Activated T-cell treated with anti-CD3 and anti-CD28 coated beads for 4 hours (primary cell): ENCODE measurements at places on chromosomes 12 and 14.

- no peak for DNase-seq
Observed at GRCh38 chr12:75260316-75260715, 50.7 kb upstream of the KCNC2 start.

DNA sequence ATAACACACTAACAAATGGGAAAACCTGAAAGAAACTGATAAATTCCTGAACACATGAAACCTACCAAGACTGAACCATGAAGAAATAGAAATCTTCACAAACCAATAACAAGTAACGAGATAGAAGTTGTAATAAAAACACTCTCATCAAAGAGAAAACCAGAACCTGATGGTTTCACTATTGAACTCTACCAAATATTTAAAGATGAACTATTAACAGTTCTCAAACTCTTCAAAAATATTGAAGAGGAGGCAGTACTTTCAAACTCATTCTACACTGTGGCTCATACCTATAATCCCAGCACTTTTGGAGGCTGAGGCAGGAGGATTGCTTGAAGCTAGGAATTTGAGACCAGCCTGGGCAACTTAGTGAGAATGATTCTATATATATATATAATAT is 48.4 kb upstream of the TMTC2 start:
- no peak for DNase-seq

DNA sequence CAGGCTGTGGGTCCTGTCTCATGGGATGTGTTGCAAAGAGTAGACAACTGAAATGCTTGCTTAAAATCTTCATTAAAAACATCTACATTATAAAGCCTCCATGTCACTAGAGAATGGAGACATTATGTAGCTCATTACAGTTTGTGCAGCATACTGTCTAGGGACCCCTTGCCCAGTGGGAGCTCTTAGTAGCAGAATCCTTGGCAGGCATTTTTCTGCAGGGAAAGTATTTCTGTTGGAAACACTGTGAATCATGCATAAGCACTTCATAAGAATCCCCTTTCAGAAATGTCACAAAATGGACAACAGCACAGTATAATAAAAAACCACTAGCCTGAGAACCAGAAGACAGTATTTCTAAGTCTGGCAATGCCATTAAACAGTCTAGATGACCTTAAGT is 174.3 kb downstream of the MGAT4C start:
- DNase-seq: no peak

GRCh38 chr14:38290601-38291188 is 34.8 kb upstream of the CLEC14A start:
- DNase-seq: no peak

GRCh38 chr12:132486168-132486567 is 3.8 kb upstream of the FBRSL1 start:
- DNase-seq: no peak

DNA sequence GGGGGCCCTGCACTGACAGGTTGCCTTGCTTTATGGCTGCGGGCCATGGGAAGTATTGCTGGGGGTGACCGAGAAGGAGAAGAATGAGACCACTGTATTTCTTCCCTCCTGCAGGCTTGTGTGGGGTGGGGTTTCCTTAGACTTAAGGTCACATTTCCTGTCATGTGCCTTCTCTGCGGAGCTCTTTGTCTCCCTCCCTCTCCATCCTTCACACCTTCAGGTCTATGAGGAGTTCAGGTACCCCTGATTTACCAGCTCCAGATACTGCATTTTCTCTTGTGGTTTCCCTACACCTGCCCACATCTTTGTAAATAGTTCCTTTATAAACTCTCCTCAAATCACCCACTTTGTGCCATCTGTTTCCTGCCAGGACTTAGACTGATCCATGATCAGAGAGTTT is 3.6 kb downstream of the FNTB start:
- no peak for DNase-seq

DNA sequence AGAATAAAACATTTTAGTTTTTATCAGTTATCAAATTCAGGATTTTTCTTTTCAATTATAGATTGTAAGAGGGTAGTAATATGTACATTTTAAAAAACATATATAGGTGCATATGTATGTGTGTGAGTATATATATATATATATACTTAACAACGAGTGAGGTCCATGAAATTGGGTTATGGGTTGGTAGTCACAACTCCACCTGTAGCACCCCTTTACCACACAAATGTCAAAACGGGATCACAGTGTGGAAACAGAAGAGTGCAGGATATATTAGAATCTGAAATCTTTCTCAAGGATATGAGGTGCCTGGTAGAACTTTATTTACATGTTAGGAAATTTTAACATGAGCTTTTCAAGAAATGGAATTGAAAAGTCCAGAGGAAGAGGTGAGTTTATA is 31.3 kb downstream of the MIA2 start:
- no peak for DNase-seq

- no peak for DNase-seq
Observed at GRCh38 chr14:82047777-82048470, 514.3 kb upstream of the SEL1L start.

GRCh38 chr14:34035177-34035933 is 84.5 kb upstream of the EGLN3 start:
- DNase-seq: no peak

DNA sequence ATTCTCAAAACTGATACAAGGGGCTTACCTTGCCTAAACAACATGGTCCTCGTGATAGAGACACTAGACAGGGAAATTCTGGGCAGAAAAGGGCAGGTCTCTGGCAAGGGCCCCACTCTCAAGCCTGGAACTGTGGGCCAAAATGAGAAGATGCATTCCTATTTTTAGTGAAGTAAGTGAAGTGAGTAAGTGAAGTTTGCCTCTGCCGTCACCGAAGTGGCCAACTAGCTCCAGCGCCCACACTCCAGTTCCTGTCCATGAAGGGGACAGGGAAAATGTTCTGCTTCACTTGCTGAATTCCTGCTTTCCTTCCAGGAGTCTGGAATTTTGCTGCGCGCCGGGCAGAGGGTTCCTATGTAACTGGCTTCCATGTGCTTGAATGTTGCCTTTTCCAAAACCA is 1035.6 kb upstream of the TMEM132C start:
- DNase-seq: no peak

DNA sequence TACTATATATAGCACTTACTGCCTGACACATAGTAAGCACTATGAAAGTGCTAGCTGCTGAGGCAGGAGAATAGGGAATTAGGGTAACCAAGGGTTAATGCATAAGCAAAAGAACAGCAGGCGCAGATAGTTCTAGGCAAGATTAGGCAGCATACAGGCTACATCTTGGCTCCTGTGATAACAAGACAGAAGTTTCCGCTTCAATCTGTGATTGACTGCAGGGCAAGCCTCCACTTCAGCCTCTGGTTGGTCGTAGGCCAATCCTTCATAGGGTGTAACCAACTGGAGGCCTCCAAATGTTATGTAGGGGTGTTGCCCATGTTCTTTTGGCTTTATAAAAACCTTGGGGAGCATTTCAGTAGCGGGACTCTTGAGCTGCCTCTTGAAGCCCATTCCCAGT is 46.9 kb downstream of the KLHL28 start:
- no peak for DNase-seq

- no peak for DNase-seq
Observed at GRCh38 chr12:69508621-69509020, 38.4 kb downstream of the FRS2 start.

- no peak for DNase-seq
Observed at GRCh38 chr12:18631339-18631738, 106.5 kb downstream of the PLCZ1 start.

DNA sequence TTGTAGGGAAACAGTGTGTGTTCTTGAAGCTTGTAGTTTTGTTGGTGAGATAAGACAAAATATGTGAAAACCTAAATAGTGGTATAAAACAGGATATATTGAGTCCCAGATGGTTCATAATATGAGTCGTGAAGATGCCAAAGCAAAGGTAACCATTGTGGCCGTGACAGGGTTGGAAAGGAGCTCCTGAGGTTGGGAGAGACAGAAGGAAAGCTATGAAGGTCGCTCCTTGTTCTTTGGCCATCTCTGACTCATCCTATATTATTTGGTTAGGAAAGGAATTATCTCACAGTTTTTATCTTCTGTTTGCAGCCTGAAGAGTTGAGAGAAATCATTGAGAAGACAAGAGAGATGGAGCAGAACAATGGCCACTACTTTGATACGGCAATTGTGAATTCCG is 27.1 kb downstream of the ATP6V1D start:
- no peak for DNase-seq

DNA sequence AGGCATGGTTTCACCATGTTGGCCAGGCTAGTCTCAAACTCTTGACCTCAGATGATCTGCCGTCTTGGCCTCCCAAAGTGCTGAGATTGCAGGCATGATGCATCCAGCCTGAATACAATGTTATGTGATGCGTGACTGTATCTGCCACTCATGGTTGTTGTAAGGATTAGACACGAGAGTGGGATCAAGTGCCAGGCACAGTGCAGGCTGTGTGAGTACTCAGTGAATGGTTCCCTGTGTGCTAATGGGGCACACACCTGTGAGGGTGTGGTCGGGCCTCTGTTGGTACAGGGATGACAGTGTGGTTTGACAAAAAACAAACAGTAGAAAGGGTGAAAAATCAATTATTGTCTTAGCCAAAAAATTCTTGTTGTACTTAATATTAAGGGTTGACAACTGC is 61.8 kb downstream of the TECPR2 start:
- DNase-seq: no peak

DNA sequence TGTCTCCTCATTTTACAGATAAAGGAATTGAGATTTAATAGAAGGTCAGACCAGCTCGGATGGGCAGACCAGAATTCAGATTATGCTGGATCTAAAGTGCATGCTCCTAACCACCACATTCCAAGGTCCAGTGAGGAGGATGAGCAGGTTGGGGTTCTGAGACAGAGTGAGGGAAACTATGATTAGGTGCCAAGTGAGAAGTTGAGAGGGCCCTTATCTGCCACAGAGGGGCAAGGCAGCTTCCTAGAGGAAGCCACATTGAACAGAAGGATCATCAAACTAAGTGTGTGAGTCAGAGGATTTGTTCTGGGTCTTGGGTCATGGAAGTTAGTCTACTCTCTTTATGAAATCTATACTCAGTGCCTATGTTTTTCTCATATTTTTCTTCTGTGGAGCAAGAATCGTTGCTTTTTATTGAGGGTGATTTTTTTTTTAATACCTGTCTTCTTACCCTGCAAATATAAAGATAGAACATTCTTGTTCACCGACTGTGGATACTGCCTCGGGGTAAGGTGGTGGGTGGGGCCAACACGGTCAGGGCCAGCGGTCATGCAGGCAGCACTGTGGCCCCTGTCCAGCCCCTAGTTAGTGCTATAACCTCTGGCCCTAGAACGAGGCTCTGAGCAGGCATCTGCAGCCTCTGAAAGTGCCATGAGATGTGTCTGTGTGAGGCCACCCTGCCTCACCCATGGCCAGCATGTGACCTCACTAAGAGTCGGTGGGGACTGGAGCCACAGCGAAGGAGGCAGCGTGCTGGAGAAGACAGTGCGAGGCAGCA is 55.6 kb upstream of the PTHLH start:
- DNase-seq: no peak

DNA sequence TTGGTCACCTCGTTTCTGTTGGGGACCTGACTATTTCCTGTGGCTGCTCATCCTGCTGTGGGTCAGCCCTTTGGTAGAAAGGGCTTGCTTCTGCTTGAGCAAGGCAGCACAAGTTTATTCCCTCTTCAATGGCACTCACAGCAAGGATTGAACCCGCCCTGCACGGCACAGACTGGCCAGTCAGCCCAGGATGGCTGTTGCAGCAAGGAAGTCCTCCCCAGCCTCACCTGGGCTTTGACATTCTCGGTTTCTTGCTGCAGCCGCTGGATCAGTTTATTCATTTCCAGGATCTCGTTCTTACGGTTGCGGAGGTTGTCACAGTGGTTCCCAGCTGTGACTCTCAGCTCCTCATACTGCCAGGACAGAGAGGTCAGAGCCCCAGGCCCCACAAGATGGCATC is 9.5 kb downstream of the KRT82 start:
- DNase-seq: no peak

- DNase-seq: no peak
Observed at GRCh38 chr12:76426160-76426559, 77.9 kb upstream of the BBS10 start.

- DNase-seq: no peak
Observed at GRCh38 chr14:74324931-74325361, 22.2 kb upstream of the ABCD4 start.

DNA sequence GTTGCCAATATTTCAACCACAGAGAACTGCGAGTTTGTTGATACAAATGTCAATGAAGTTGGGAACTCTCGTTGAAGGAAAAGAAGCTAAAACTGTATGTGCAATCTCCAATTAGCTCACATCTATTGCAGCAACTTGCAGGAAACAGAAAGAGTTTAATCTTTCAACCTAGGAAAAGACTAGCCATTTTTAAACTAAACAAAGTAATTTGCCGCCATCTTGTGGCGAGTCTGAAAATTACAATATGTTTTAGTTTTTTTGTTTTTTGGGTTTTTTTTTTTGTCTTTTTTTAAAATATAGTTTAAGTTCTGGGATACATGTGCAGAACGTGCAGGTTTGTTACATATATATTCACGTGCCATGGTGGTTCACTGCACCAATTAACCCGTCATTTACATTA is 131.2 kb upstream of the FOXG1 start:
- DNase-seq: no peak

DNA sequence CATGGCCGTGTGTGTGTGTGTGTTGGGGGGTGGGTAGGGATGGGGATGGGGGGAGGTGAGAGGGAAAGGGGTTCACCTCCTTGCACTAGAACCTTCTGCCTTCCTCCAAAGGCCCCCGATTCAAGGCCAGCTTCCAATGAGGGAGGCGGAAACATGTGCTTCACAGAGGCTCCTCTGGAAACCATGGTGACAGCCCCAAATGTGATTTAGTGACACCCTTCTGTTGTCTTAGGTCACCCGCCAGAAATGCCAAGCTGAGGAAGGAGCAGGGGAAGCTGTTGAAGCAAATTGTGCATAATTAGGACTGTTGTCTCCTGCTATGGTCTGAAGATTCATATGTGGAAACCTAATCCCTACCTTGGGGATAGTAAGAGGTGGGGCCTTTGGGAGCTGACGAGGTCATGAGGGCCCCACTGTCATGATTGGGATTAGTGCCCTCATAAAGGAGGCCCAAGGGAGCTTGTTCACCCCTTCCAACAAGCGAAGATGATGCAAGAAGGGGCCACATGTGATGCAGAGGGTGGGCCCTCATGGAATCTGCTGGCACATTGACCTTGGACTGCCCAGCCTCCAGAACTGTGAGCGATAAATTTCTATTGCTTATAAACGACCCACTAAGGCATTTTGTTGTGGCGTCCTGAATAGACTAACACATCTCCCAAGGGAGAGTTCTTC is 95.2 kb downstream of the AACS start:
- DNase-seq: no peak

- peak; percentile 48 for DNase-seq
Observed at GRCh38 chr12:47885012-47885501, 19.7 kb downstream of the VDR start.

DNA sequence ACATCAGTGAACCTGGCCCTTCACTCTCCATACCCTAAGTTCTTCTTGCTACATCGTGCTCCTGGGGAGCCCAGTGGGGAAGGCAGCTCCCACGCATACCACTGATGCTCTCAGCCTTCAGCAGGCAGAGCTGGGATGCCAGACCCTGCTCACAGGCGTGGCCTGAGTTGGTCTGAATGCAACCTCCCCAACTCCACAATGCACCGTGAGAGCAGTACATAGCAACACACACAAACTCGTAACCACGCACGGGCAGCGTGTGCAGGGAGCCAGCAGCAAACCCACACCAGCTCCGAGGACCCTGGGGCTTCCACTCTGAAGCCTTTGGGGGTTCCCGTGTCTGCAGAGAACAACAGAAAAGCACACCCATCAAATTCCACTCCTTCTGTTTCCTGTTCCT is 37.3 kb downstream of the ANO2 start:
- no peak for DNase-seq

GRCh38 chr12:121048442-121048841 is 9.4 kb upstream of the OASL start:
- DNase-seq: no peak
